ENCODE measurements at places on chromosomes 1 and 21. TPM values are rescaled to one million over a fixed set of nuclear protein-coding genes. Genes with fewer than 3 reads are reported as not detected.

DNA sequence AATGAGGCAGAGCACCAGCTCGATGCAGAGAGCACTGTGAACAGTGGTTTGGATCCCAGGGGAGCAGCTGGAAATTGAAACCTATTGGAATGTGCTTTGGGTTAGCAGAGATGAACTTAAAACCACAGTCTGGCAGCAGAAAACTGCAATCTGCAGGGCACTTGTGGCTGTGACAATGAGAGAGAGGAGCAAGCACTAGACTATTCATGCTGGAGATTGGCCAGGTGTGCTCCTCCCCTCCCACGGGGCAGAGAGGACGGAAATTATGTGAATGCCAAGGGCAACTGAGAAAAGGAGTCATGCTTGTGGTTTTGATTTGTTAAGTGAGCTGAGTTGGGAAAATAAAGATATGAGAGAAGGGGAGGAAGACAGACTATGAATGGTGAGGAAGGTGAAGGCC is 38.1 kb downstream of the HSD3B2 start:
- H3K4me3 ChIP-seq = no peak overlapping the region
- no peak overlapping the region for H3K27ac ChIP-seq
- no peaks in the 10 kb centered on the region for H3K4me1 ChIP-seq
- H3K27me3 ChIP-seq = no peaks in the 10 kb centered on the region
- no peaks in the 10 kb centered on the region for H3K36me3 ChIP-seq
- DNase-seq = no peak

- H3K4me1 ChIP-seq = peaks cover 19% of the 10 kb centered on the region
- peak overlapping the region; percentile 85 for H3K4me3 ChIP-seq
- peak overlapping the region; percentile 95 for H3K27ac ChIP-seq
- no peak for DNase-seq
- no peaks in the 10 kb centered on the region for H3K36me3 ChIP-seq
- H3K27me3 ChIP-seq = no peaks in the 10 kb centered on the region
Measured at GRCh38 chr1:203629016-203629506, 2.4 kb downstream of the ATP2B4 start.

- no peaks in the 10 kb centered on the region for H3K4me1 ChIP-seq
- no peak overlapping the region for H3K4me3 ChIP-seq
- no peaks in the 10 kb centered on the region for H3K27me3 ChIP-seq
- H3K27ac ChIP-seq = no peak overlapping the region
- H3K36me3 ChIP-seq = peaks cover 33% of the 10 kb centered on the region
Measured at GRCh38 chr1:89104147-89104546, 21.8 kb downstream of the GBP2 start.

- H3K27me3 ChIP-seq = no peaks in the 10 kb centered on the region
- DNase-seq = no peak
- H3K36me3 ChIP-seq = no peaks in the 10 kb centered on the region
- no peak overlapping the region for H3K27ac ChIP-seq
- H3K4me1 ChIP-seq = no peaks in the 10 kb centered on the region
Measured at GRCh38 chr1:85900921-85901320, 192.7 kb upstream of the ZNHIT6 start.

The MEX3A gene
- total RNA-seq = 0.42 TPM

DNA sequence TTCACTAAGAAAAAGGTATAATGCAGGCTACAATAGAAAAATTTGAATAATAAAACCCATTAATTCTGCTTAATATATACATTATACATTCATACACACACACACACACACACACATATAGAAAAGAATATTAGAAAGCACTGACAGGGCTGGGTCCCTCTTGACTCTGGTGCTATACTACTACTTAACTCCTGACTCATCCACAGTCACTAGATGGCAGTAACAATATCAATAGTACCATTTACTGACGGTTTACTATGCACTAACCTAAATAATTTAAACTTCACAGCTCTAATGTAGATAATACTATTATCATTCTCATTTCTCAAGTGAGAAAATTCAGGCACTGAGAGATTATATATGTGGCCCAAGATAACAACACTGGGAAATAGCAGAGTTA is 87.5 kb downstream of the COP1 start:
- H3K27ac ChIP-seq = no peak overlapping the region
- no peaks in the 10 kb centered on the region for H3K27me3 ChIP-seq
- no peak overlapping the region for H3K4me3 ChIP-seq
- no peak for DNase-seq
- H3K36me3 ChIP-seq = peaks cover 10% of the 10 kb centered on the region

The LCE1D gene
- total RNA-seq = not detected

GRCh38 chr1:108817016-108817415 is 39.9 kb downstream of the AKNAD1 start:
- no peaks in the 10 kb centered on the region for H3K36me3 ChIP-seq
- H3K4me3 ChIP-seq = peak overlapping the region; percentile 66
- no peak for DNase-seq
- peaks cover 18% of the 10 kb centered on the region for H3K4me1 ChIP-seq
- no peaks in the 10 kb centered on the region for H3K27me3 ChIP-seq

The ACADM gene
- 22.3 TPM for total RNA-seq

The JAM2 gene
- total RNA-seq = 20.9 TPM

GRCh38 chr1:244843148-244843978 is 7.9 kb downstream of the COX20 start:
- peaks cover 25% of the 10 kb centered on the region for H3K36me3 ChIP-seq
- H3K27me3 ChIP-seq = no peaks in the 10 kb centered on the region
- no peak overlapping the region for H3K4me3 ChIP-seq
- H3K4me1 ChIP-seq = peaks cover 25% of the 10 kb centered on the region

The S100A7 gene
- not detected for total RNA-seq

The EPHB2 gene
- 10.0 TPM for total RNA-seq

The SPRR2D gene
- total RNA-seq = not detected

The SPRR3 gene
- not detected for total RNA-seq

GRCh38 chr1:217897100-217897499 is 266.0 kb downstream of the SPATA17 start:
- no peak overlapping the region for H3K27ac ChIP-seq
- no peaks in the 10 kb centered on the region for H3K4me1 ChIP-seq
- H3K4me3 ChIP-seq = no peak overlapping the region
- no peaks in the 10 kb centered on the region for H3K36me3 ChIP-seq

The RIPPLY3 gene
- not detected for total RNA-seq

DNA sequence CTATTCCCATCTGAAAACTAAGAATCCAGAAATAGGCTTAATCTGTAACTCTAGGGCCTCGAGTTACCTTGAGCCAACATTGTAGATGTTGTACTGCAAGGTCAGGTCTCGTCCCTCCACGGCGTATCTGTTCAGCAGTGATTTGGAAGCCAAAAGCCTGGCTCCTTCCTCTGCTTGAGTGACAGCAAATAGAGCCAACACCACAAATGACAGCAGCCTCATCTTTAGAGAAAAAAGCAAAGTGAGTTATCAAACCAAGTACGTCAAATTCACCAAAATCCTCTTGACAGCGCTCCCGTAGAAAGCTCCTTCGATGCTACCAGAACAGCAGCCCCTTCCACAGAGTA is 832 bp downstream of the SSR2 start:
- H3K27ac ChIP-seq = peak overlapping the region; percentile 64
- H3K36me3 ChIP-seq = peaks cover 18% of the 10 kb centered on the region
- no peak for DNase-seq
